Stimulated activated CD8-positive, alpha-beta memory T cell treated with anti-CD3 and anti-CD28 coated beads, Interleukin-15, amount 100 ng/mL, for 48 hours (primary cell): ENCODE measurements at places on chromosomes 5 and 9.

DNA sequence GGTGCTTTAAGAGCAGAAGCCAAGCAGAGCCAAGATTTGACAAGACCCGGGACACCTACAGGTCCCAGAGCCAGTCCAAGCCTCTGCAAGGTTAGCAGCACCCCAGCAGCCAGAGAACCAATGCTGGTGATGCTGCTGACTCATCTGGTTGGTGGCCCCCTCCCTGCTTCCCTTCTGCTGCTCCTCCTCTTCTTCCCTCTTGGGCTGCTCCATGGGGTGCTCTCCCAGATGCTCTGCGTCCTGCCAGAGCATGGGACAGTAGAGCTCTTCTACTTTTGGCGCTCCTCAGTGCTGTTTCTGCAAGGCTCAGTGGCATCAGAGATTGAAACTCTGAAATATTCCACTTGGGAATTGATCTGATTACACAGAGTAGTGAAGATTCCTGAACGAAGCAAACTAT, 76.1 kb upstream of the SAP30L start:
- DNase-seq = no peak

GRCh38 chr9:84705128-84705527, 35.6 kb downstream of the NTRK2 start:
- no peak for DNase-seq

DNA sequence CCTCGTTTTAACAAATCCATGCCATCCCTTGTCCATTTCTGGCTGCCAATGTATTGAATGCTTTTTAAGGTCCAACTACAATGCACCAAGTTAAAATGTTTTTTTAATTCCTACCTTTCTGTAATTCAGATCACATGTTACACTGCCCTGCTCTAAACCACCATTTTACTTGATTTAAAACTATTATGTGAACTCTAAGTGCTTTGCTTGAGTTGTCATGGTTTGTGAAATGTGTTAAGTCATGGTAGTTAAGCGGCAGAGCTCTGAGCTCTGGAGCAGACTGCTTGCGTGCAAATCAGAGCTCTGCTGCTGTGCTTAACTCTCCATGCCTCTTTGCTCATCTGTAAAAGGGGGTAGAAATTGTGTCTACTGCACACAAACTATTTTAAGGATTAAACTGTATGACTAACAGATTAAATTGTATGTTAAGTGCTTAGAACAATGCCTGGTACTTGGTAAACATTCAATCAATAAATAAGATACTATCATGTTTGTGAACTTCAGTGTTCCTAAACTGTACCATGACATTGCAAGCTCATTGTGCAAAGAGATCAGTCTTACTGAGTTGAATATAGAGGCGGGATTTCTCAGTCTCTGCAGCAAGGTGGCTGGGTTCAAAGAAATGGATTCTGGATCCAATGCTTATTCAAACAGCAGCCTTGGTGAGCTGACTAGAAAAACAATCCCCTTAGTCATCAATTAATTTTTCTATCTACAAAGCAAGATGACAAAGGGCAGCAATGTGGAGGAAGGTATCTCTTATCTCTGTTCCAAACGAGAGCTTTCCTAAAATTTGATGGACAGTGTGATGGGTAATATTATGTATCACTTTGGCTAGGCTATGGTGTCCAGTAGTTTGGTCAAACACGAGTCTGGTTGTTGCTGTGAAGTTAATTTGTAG, 16.1 kb upstream of the CMBL start:
- no peak for DNase-seq

GRCh38 chr5:148561801-148562311, 92.5 kb downstream of the HTR4 start:
- no peak for DNase-seq

DNA sequence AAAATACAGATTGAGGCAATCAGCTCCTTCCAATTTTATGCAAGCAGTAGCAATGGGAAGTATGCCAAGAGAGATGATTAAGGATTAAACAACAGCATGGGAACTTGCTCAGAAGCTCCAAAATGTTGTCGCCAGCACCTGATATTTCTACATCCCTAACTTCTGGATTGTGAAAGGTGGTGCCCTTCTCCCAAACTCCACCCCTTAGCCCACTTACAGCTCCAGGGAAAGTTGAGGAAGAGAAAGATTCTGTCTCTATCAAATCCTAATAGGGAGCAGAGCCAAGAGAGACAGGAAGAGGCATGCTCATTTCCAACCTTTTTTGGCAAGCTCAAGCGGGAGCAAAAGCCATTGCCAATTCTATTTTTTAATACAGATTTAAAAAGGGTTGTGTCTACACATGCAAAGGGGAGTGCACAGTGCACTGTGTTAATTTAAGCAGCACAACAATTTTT, 92.4 kb upstream of the NR3C1 start:
- no peak for DNase-seq

GRCh38 chr5:135119481-135119880, 85.5 kb upstream of the PITX1 start:
- no peak for DNase-seq

DNA sequence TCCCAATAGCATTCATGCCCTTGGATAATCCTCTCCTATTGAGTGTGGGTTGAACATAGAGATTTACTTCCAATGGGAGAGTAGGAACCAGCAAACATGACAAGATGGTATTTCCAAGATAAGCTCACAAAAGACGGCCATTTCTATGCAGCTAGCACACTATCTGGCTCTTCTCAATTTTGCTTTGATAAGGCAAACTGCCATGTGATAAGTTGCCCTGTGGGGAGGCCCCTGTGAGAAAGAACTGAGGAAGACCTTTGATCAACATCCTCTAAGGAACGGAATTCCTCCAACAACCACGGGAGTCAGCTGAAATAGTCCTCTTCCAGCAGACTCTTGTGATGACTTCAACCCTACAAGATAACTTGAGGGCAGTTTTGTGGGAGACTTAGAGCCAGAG, 211.9 kb upstream of the TRPM3 start:
- no peak for DNase-seq

DNA sequence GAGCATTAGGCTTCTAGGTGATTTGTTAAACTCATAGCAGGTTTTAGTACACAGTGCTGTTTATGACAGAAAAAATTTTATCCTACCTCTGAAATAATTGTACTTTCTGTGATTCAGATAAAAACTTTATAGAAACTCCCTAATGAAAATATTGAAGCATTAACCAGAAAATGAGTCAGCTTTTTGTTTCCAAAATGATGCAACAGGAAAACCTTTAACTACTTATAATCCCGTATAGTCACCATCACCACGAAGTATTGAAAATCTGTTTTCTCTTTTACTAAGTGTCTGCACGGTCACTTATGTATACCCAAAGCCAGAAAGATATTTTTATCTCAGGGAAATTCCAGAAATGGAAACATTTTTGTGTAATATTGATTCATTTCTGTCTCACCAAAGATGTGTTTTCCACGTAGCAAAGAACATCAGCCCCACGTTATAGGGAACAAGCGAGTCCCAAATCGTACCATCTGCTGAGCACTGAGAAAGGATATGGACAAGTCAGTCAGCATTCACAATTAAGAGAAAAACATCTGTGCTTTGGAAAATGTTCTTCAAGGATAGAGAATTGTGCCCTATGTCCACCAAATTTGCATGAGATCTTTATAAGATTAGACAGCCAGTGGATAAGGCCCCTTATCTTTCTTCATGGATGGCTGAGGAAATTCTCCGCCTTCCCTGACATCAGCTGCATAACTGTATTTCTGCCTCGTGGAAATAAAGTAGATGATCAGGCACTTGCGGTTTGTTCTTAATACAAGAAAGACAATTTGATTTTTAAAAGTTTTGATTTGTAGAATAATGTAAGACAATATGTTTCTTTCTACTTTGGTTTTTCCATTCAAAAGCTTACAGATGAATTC, 41.9 kb downstream of the TNFAIP8 start:
- DNase-seq = no peak

- no peak for DNase-seq
Measured at GRCh38 chr9:7376833-7377232, 422.7 kb downstream of the DMAC1 start.

DNA sequence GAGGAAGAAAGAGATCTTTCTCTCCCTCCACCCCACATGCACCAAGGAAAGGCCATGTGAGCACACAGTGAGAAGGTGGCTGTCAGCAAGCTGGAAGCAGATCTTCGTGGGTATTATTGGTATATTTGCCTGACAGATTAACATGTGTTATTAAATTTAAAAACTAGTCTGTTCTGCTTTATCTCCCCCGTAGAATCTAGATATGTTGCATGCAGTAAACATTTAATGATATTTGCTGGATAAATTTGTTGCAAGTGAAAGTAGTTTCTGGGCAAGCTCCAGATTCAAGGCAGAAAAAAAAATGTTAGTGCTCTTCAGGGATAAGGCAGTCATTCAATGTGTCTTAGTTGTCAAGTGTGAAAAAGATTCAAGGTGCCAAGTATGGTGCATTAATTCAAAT, 215.0 kb upstream of the TAS2R1 start:
- no peak for DNase-seq

- no peak for DNase-seq
Measured at GRCh38 chr5:142888469-142889085, 118.4 kb downstream of the ARHGAP26 start.

- DNase-seq = no peak
Measured at GRCh38 chr9:93620881-93621820, 44.8 kb downstream of the PHF2 start.

- no peak for DNase-seq
Measured at GRCh38 chr5:132653716-132654115, 4.3 kb upstream of the IL13 start.

GRCh38 chr5:168611165-168611564, 32.0 kb upstream of the PANK3 start:
- DNase-seq = no peak

DNA sequence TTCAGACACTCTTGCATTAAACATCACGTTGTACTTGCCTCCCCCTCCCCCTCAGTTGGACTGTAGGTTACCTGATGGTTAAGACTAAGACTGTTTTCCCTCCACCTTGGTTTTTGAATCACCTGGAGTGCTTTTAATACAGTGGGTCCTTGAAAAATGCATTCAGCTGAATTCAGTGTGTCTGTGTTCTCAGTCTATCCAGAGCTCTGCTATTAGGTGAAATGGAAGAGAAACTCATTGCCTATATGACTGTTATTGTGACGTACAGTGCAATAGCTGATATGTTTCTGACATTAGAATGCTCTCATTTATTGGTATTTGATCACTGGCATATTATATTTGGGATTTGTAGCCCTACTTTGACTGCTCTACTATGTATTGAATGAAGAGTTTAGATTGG, 108.5 kb downstream of the F2RL2 start:
- no peak for DNase-seq

DNA sequence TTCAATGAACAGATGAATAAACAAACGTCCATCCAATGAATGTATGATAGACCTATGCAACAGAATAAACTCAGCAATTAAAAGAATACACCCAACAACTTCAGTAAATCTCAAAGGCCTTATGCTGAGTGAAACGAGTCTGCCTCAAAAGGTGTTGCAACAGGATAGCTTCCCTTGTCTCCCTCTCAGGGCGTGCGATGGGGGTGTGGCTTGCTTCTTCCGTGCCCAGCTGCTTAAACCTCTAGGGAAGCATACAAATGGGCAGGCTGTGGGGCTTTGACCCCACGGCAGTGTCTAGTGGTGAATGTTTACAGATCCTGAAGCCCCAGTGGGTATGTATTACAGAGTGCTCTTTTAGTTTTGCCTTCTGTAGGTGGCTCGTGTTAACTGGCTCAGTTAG, 87.0 kb upstream of the CCL21 start:
- DNase-seq = no peak

DNA sequence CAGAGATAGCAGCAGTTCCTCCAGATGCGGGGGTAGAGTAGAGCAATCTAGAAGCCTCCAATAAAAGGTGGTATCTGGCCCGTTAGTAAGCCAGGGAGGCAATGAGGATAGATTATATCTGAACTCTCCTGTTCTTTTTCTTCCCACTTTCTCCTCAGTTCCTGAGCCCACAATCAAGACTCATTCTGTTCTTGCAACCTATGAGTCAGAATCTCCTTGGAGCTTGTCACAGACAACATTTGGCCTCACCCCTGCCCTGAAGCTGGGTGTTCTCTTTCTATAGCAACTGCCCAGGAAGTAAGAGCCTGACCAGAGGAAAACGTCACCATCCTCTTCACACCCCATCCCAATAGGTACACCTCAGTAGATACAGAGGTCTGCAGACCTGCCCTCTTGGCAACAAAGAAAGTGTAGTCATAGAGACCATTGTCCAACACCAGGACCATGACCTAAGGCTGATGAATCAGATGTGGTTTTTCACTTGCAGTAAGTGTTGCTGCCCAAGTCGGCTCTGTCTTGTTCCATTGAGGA, 76.3 kb upstream of the PCA3 start:
- peak; percentile 4 for DNase-seq

DNA sequence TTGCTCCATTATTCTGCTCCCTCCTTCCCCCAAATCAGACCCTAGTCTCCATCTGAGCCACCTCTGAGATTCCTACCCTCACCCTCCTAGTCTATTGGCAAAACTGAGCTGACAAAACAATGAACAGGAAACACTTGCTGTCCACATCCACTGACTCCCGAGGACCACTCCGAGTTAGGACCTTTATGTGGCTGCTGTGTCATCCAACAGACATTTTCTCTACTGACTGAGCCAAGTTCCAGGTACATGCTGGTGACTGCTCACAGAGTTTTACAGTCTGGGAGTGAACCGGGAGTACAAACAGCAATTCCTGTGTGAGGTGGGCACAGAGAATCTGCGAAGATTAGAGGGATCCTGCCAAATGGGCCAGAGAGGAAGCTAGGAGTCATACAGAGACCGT, 39.2 kb downstream of the CFAP90 start:
- DNase-seq = no peak

DNA sequence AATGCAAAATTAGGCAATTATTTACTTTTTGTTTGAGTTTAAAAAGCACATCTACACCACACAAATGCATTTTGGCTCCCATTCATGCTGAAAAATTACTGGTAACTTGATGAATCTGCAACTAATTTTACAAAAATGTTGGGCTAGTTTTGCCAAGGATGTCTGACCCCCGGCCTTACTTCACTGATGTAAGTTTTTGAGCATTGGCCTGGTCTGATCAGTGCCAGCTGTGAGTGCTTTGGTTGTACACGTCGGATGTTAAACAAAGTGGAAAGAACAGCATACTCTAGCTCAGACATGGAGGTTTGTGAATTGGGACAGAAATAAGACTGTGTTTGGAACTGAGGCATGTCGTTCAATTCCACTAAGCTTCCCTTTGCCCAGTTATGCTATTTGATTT, 1044.2 kb downstream of the TLE4 start:
- no peak for DNase-seq

- no peak for DNase-seq
Measured at GRCh38 chr9:136587944-136588662, 42.3 kb upstream of the NOTCH1 start.

- no peak for DNase-seq
Measured at GRCh38 chr5:73322437-73323076, 126.0 kb downstream of the FOXD1 start.

DNA sequence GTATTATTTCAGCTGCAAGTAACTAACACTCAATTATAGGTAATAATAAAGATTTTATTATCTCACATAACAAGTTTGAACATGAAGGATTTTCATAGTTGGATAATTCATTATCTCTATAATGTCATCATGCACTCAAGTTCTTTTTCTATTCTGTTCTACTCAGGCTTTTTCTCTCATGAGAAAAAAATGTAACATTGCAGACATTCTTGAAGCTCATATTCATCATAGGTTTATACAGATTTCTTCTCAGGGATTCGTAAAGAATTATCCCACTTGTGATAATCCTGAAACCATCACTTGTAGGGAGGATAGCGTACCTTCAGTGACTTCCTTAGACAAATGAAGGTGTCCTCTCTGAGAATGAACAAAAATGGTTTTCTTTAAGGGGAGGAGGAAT, 150.3 kb downstream of the XRCC4 start:
- DNase-seq = no peak

GRCh38 chr5:179698935-179699615, at the start of gene CANX:
Gene CANX (plus strand): TSS chr5:179698967. CDS start chr5:179705682, 6,715 bp downstream.
- DNase-seq = no peak

GRCh38 chr5:180010636-180011035, 60.9 kb downstream of the RNF130 start:
- DNase-seq = no peak
